ENCODE measurements at places on chromosomes 6 and 20.
A peak's percentile ranks its signal among the peaks of the same experiment; 100 is the strongest.

DNA sequence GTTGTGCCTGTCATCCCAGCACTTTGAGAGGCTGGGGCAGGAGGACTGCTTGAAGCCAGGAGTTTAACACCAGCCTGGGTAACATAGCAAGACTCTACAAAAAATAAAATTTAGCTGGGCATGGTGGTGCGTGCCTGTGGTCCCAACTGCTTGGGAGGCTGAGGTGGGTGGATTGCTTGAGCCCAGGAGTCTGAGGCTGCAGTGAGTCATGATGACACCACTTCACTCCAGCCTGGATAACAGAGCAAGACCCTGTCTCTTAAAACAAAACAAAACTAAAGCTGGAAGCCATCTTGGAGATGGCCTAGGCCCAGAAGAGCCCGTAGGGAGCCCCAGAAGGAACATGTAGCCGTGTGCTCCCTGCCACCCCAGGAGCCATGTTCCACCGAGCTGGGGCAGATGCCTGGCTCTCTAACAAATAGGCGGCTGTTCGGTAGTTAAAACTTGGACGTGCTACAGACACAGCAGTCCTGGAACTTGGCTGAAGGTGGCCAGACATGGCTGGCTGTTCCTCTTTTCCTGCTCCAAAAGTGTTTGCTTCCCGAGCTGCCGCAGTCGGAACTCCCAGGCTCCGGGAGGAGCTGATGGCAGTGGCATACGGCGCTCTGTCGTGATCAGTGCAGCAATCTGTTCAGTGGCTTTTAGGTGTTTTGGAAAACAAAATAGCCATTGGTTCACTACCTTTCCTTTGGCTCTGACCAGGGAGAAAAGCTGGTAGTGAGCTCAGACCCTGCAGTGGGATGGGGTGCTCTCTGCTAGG, 37.0 kb downstream of the DYNLT1 start:
- H3K27ac ChIP-seq = no peak overlapping the region
- H3K4me3 ChIP-seq = no peak overlapping the region
- DNase-seq = no peak

- H3K4me3 ChIP-seq = no peak overlapping the region
- H3K27ac ChIP-seq = no peak overlapping the region
- no peaks in the 10 kb centered on the region for H3K27me3 ChIP-seq
- DNase-seq = no peak
Observed at GRCh38 chr6:23483896-23484295, 642.1 kb upstream of the NRSN1 start.

DNA sequence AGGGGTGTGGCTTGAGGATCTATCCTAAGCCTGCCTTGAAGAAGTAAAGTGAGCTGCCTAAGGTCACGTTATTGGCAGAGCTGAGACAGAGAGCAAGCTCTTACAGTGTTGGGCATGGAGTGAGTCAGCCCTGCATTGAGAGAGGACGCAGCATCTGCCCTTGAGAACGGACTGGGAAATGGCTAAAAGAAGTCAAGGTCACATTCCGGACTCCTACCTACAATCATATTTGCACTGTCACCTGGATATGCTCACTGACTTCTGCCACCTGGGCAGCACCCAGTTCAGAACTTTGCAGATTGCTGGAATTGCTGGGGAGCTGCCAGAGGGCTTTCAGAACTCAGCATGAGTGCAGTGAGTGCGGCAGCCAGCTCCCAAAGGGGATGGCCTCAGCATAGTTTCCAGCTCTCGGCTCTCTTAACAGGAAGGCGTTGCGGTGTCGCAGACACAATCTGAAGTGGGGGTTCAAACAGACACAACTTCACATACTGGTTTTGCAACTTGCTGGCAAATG, 199.3 kb upstream of the SGK1 start:
- peaks cover 35% of the 10 kb centered on the region for H3K4me1 ChIP-seq
- peak; percentile 88 for DNase-seq
- H3K27me3 ChIP-seq = no peaks in the 10 kb centered on the region
- H3K4me3 ChIP-seq = no peak overlapping the region
- H3K36me3 ChIP-seq = no peaks in the 10 kb centered on the region

GRCh38 chr6:1538810-1539478, 70.8 kb upstream of the FOXC1 start:
- no peaks in the 10 kb centered on the region for H3K36me3 ChIP-seq
- no peak for DNase-seq
- H3K4me3 ChIP-seq = no peak overlapping the region
- no peaks in the 10 kb centered on the region for H3K27me3 ChIP-seq
- H3K4me1 ChIP-seq = no peaks in the 10 kb centered on the region
- H3K27ac ChIP-seq = no peak overlapping the region

DNA sequence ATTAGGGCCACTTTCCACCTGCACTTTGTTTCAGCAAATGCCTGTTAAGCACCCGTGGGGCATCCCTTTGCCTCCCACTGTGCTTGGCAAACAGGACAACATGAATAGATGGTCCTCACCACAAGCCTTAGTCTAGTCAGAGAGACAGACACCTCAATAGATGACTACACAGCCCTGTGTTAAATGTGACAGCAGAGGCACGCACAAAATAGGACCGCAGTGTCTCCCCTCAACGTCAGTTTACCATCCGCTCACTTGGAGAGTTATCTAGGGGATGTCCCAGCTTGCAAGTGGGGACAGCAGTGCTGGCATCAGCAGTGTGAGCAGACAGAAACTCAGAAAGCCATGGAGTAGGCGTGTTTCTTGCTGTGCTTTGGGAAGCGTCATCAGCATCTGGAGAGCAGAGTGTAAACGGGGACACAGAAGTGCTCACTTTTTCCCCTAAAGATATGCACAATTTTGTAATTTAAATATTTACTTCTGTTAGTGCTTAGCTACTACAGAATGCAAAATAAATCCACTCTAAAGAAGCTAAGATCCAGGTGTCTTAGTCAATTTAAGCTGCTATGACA, 66.0 kb upstream of the TXNDC5 start:
- H3K27ac ChIP-seq = no peak overlapping the region
- H3K36me3 ChIP-seq = no peaks in the 10 kb centered on the region
- H3K4me1 ChIP-seq = no peaks in the 10 kb centered on the region
- no peaks in the 10 kb centered on the region for H3K27me3 ChIP-seq
